CD8-positive, alpha-beta memory T cell (primary cell): ENCODE measurements at places on chromosomes 6 and 20. TPM values are rescaled to one million over a fixed set of nuclear protein-coding genes. Genes with fewer than 3 reads are reported as not detected.

Gene CALHM5
- total RNA-seq = not detected

Gene PRR18
- 0.07 TPM for total RNA-seq

Gene PROKR2
- not detected for total RNA-seq

Gene CRISP3
- not detected for total RNA-seq

Gene OXT
- 0.79 TPM for total RNA-seq

Gene BRD2
- total RNA-seq = 373 TPM

Gene DYNLT2
- total RNA-seq = 1.9 TPM

Gene HM13
- 167 TPM for total RNA-seq

Gene SEL1L2
- not detected for total RNA-seq

Gene LCA5
- 0.22 TPM for total RNA-seq

Gene LIME1
- 18.4 TPM for total RNA-seq

Gene ACAT2
- total RNA-seq = 69.7 TPM

Gene RBPJL
- total RNA-seq = not detected

Gene JPH2
- total RNA-seq = not detected

Gene PACSIN1
- 0.64 TPM for total RNA-seq

Gene SPEF1
- 0.24 TPM for total RNA-seq

Gene FOXS1
- not detected for total RNA-seq

Gene OLIG3
- 0.40 TPM for total RNA-seq

Gene THBD
- 0.31 TPM for total RNA-seq

Gene SAMD3
- 12.5 TPM for total RNA-seq

Gene MAP7
- 0.51 TPM for total RNA-seq
